ENCODE measurements at places on chromosomes 3 and 15. TPM values are rescaled to one million over a fixed set of nuclear protein-coding genes. Genes with fewer than 3 reads are reported as not detected.

The DOCK3 gene
- 45.0 TPM for total RNA-seq

The ABTB1 gene
- 7.6 TPM for total RNA-seq

The IL17RE gene
- total RNA-seq = 1.4 TPM

The GOLGA8G gene
- total RNA-seq = not detected

The FBXW12 gene
- 1.8 TPM for total RNA-seq

The TCTA gene
- 18.0 TPM for total RNA-seq

The TM4SF1 gene
- 17.3 TPM for total RNA-seq

The CCR8 gene
- not detected for total RNA-seq

The SLC24A5 gene
- total RNA-seq = 0.92 TPM

The PSTPIP1 gene
- 0.23 TPM for total RNA-seq

The GPR62 gene
- 0.46 TPM for total RNA-seq

The AGTR1 gene
- total RNA-seq = 1.4 TPM

The ERC2 gene
- total RNA-seq = 126 TPM

The DUOXA1 gene
- total RNA-seq = not detected

The SPESP1 gene
- total RNA-seq = 4.8 TPM

The POPDC2 gene
- total RNA-seq = 0.69 TPM

The TMEM212 gene
- not detected for total RNA-seq

The CCR9 gene
- total RNA-seq = not detected

The ITIH1 gene
- not detected for total RNA-seq

The NANOGP8 gene
- total RNA-seq = 0.69 TPM

The MUC20 gene
- total RNA-seq = 3.5 TPM

The GREM1 gene
- under 0.01 TPM for total RNA-seq

The C3orf20 gene
- 0.23 TPM for total RNA-seq

The PLSCR5 gene
- 3.0 TPM for total RNA-seq

The TMOD3 gene
- 54.0 TPM for total RNA-seq

The MKRN2OS gene
- total RNA-seq = 0.92 TPM

The LARP6 gene
- total RNA-seq = 11.3 TPM

The CRABP1 gene
- 37.6 TPM for total RNA-seq

The LZTFL1 gene
- total RNA-seq = 31.1 TPM

The ST8SIA2 gene
- total RNA-seq = 61.8 TPM

The CA12 gene
- 13.8 TPM for total RNA-seq

The GDPGP1 gene
- 8.3 TPM for total RNA-seq

The CLRN1 gene
- not detected for total RNA-seq

The TSC22D2 gene
- 25.8 TPM for total RNA-seq

The ETV5 gene
- total RNA-seq = 22.6 TPM
